Aorta (tissue), 5 donors: ENCODE measurements at places on chromosomes 7 and 10.

- H3K27ac ChIP-seq: no peak overlapping the region
- no peak for DNase-seq
- H3K4me3 ChIP-seq: no peak overlapping the region
- no peaks in the 10 kb centered on the region for H3K36me3 ChIP-seq
- H3K27me3 ChIP-seq: no peaks in the 10 kb centered on the region
Observed at GRCh38 chr7:19101472-19101871, 16.0 kb downstream of the TWIST1 start.

DNA sequence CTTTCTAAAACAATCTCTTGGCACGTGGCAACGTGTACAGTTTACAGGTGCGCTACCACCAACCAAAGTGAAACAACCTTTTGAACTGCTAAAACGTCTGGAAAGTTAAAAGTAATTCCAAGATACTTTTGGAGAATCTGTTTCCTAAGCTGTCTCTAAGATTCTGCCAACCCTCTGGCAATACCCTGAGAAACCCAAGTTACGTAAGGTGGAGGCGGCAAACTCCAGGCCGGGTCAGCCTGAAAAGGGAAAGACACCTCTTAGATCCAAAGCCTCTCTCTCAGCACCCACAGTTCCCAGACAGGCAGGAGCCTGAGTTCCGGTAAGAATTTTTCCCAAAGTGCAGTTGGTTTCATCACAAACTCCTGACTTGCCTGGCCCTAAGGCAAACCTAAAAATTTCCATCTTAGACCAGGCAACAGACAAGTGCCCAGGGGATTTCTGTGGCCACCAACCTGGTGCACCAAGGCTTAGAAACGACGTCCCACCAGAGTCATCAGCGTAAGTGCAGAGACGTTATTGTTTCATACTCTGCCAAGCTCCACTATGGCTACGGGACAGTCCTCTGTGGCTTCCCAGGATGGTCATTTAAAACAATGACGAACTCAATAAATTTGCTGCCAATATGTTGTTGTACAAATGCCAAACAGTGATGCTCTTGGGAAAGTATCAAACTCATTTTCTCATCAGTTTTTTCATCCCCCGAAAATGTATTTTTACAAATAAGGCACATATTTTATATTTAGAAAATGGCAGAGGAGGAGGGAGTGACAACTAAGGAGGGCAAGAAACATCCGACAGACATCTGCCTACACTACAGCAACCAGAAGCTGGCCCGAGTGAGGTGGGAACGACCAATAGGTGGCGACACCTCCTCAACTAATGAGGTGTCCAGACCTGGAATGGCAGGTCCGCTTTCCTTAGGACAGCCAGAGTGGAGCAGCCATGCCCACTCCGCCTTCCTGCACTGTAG is 205.8 kb upstream of the FRMD4A start:
- peak overlapping the region; percentile 76 for H3K27ac ChIP-seq
- H3K4me1 ChIP-seq: no peaks in the 10 kb centered on the region
- DNase-seq: peak; percentile 82
- no peaks in the 10 kb centered on the region for H3K27me3 ChIP-seq

GRCh38 chr10:71269301-71270288 is 49.5 kb upstream of the SLC29A3 start:
- no peak for DNase-seq
- no peak overlapping the region for H3K4me3 ChIP-seq
- H3K27ac ChIP-seq: no peak overlapping the region

DNA sequence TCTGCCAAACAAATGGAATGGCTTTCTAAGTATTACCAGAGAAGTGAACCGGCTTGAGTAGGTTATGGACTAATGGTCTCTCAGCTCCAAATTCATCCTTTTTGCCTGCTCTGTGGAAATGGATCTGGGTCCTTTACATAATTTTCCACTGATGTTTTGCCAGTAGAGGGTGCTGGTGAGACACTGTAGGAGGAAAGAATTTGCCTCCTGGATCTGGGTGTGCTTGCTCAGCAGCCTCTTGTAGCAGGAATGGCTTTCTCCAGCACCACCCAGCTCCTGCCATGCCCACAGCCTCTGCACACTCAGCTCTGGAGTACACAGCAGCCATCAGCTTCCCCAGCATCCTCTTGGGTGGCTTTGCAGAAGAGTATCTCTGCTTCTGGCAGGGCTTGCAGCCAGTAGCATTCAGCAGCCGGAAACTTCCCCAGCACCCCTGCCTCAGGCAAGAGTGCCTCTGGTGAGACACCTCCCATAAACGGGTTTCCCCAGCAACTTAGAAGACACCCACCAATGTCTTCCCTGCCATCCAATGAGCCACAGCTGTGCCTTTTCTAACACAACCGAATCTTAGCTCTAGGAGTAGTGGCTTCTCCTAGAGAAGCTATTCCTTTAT is 235.0 kb upstream of the PLPP4 start:
- DNase-seq: no peak
- peaks cover 1% of the 10 kb centered on the region for H3K27me3 ChIP-seq
- no peaks in the 10 kb centered on the region for H3K4me1 ChIP-seq

DNA sequence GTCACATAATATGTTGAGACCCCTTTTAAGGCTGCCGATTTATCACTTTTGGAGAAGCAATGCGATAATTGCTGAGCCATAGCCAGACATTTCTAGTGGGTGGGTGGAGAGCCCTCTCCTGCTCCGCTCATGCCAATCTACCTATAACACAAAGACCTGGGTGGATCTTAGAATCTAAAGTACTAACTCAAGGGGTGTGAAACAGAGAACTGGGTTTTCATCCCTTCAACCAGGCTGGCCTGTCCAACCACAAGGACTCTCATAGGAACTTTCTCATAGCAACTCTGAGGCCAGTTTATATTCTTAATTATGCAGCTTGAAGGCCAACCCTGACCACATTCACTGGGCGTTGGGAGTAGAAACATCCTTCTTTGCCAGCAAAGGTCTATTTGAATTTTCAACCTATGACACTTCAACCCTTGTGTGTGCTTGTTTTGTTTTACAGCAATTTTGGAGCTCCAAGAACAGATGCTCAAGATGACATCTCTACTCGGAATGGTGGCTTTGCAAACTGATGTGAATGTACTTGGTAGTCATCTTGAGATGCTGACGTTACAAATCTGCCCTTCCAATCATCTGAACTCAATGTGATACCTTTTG is 1198.2 kb upstream of the AUTS2 start:
- H3K4me1 ChIP-seq: no peaks in the 10 kb centered on the region
- no peaks in the 10 kb centered on the region for H3K36me3 ChIP-seq
- no peak overlapping the region for H3K27ac ChIP-seq
- no peak overlapping the region for H3K4me3 ChIP-seq
- no peaks in the 10 kb centered on the region for H3K27me3 ChIP-seq
- no peak for DNase-seq

- no peaks in the 10 kb centered on the region for H3K27me3 ChIP-seq
- DNase-seq: peak; percentile 59
- H3K4me1 ChIP-seq: no peaks in the 10 kb centered on the region
Observed at GRCh38 chr10:127117125-127117524, 79.3 kb downstream of the INSYN2A start.

GRCh38 chr10:4202938-4203337 is 417.9 kb upstream of the KLF6 start:
- H3K27ac ChIP-seq: no peak overlapping the region
- H3K4me3 ChIP-seq: no peak overlapping the region
- H3K27me3 ChIP-seq: no peaks in the 10 kb centered on the region

DNA sequence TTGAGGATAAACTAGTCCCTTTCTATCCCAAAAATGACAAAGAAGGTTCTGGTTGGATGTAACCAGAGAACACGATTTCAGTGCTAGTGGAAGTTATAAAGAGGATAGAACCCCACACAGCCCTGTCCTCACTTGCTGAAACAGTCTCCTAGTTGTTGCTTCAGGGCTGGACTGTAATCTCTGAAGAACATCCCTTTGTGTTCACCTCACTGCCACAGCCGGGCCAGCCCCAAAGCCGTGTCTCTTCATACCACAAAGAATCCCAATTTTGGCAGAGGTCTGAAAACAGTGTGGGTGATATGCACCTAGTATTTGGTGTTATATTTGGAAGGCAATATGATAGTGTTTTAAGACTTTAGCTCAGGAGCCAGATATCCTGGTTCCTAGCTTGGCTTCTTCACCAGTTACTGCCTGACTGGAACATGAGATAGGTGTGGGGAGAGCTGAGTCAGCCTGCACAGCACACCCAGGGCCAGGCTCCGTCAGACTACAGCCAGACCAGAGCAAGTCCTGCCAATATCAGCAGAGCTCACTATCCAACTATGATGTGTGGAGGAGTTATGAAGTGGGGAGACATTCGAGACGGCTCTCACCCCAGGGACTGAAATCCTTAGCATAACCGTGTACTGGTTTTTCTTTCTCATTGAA is 21.2 kb downstream of the CYP3A4 start:
- H3K36me3 ChIP-seq: no peaks in the 10 kb centered on the region
- no peaks in the 10 kb centered on the region for H3K27me3 ChIP-seq
- no peak overlapping the region for H3K27ac ChIP-seq
- peaks cover 3% of the 10 kb centered on the region for H3K4me1 ChIP-seq
- H3K4me3 ChIP-seq: no peak overlapping the region

- no peak for DNase-seq
- H3K4me1 ChIP-seq: no peaks in the 10 kb centered on the region
- H3K27ac ChIP-seq: no peak overlapping the region
- H3K4me3 ChIP-seq: no peak overlapping the region
- no peaks in the 10 kb centered on the region for H3K27me3 ChIP-seq
- H3K36me3 ChIP-seq: no peaks in the 10 kb centered on the region
Observed at GRCh38 chr7:75038508-75038907, 35.1 kb downstream of the RCC1L start.
